Ovary (tissue), 10 donors: ENCODE measurements at places on chromosomes 3 and 15. TPM values are rescaled to one million over a fixed set of nuclear protein-coding genes. Genes with fewer than 3 reads are reported as not detected.

The ARGFX gene
- not detected for total RNA-seq

The MYO5C gene
- total RNA-seq, result 12.0 TPM

The SKOR1 gene
- total RNA-seq, result 0.36 TPM

The ISL2 gene
- not detected for total RNA-seq

The AP3B2 gene
- total RNA-seq, result 5.6 TPM

GRCh38 chr15:67063689-67064606, 1.5 kb upstream of the SMAD3 start:
- no peaks in the 10 kb centered on the region for H3K36me3 ChIP-seq
- no peak overlapping the region for H3K4me3 ChIP-seq
- H3K4me1 ChIP-seq, result peaks cover 18% of the 10 kb centered on the region
- peak; percentile 55 for DNase-seq

- DNase-seq, result no peak
- no peak overlapping the region for H3K4me3 ChIP-seq
- no peaks in the 10 kb centered on the region for H3K36me3 ChIP-seq
- H3K27ac ChIP-seq, result no peak overlapping the region
- H3K4me1 ChIP-seq, result no peaks in the 10 kb centered on the region
These were observed 193.3 kb upstream of the PROK2 start for GRCh38 chr3:71978150-71978721.

DNA sequence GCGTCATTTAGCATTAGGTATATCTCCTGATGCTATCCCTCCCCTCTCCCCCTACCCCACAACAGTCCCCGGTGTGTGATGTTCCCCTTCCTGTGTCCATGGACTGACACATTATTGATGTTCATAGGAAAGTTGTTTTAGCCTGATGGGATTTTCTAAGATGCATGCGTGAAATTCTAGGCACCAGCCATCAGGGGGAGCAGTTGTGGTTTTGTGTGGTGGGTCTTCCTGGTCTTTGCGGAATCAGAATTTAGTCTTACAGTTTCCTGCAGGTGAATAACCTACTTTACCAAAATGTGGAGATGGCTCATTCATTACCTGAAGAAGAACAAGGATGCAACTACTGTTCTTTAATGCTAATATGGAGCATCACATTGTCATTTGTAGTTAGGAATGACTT, 455.0 kb upstream of the THBS1 start:
- H3K4me1 ChIP-seq, result peaks cover 10% of the 10 kb centered on the region
- H3K4me3 ChIP-seq, result no peak overlapping the region
- H3K27me3 ChIP-seq, result no peaks in the 10 kb centered on the region
- no peak for DNase-seq
- H3K36me3 ChIP-seq, result no peaks in the 10 kb centered on the region
- H3K27ac ChIP-seq, result no peak overlapping the region

GRCh38 chr3:131361464-131362421, 19.8 kb upstream of the NUDT16 start:
- DNase-seq, result peak; percentile 77
- H3K36me3 ChIP-seq, result no peaks in the 10 kb centered on the region
- H3K4me3 ChIP-seq, result peak overlapping the region; percentile 47
- H3K27me3 ChIP-seq, result no peaks in the 10 kb centered on the region
- H3K4me1 ChIP-seq, result peaks cover 3% of the 10 kb centered on the region

- no peak for DNase-seq
- H3K27me3 ChIP-seq, result no peaks in the 10 kb centered on the region
- H3K4me1 ChIP-seq, result no peaks in the 10 kb centered on the region
- no peak overlapping the region for H3K27ac ChIP-seq
- H3K4me3 ChIP-seq, result no peak overlapping the region
These were observed 237.1 kb downstream of the EBLN2 start for GRCh38 chr3:73298243-73299183.

GRCh38 chr15:70344666-70345065, 246.9 kb upstream of the TLE3 start:
- no peaks in the 10 kb centered on the region for H3K4me1 ChIP-seq
- H3K27me3 ChIP-seq, result no peaks in the 10 kb centered on the region
- no peak for DNase-seq

GRCh38 chr3:141909408-141909807, 33.0 kb downstream of the ATP1B3 start:
- no peak overlapping the region for H3K4me3 ChIP-seq
- no peak for DNase-seq
- no peak overlapping the region for H3K27ac ChIP-seq
- no peaks in the 10 kb centered on the region for H3K4me1 ChIP-seq

GRCh38 chr3:184241447-184242296, 7.1 kb downstream of the ALG3 start:
- no peak overlapping the region for H3K27ac ChIP-seq
- no peak overlapping the region for H3K4me3 ChIP-seq
- H3K4me1 ChIP-seq, result peaks cover 7% of the 10 kb centered on the region
- H3K27me3 ChIP-seq, result no peaks in the 10 kb centered on the region
- no peaks in the 10 kb centered on the region for H3K36me3 ChIP-seq

DNA sequence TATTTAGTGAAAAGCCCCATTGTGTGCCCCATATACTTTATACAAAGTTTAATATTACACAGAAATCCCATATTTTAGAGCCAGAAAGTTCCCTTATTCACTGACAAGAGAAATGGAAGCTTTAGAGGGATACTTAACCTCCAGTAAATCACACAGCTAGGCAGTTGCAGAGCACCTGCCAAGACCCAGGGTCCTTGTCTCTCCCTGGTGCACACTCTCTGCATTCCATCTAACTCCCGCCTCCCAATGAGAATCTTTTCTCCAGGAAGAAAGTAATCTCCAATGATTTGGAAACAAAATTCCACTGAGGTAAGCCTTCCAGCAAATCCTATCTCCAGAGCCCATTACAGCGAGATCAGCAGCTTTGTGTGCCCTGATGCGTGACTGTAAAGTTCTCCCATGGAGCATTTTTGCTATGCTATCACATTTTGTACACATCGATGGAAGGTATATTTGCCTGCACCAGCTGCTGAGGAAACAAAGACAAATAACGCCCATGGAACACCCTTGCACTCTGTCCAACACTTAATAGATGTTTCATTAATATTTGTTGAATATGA, 41.4 kb downstream of the ULK4 start:
- no peak overlapping the region for H3K4me3 ChIP-seq
- H3K4me1 ChIP-seq, result no peaks in the 10 kb centered on the region
- no peak overlapping the region for H3K27ac ChIP-seq

- H3K4me1 ChIP-seq, result peaks cover 2% of the 10 kb centered on the region
- no peak overlapping the region for H3K27ac ChIP-seq
- H3K4me3 ChIP-seq, result no peak overlapping the region
- no peaks in the 10 kb centered on the region for H3K36me3 ChIP-seq
These were observed 6.6 kb downstream of the ACOX2 start for GRCh38 chr3:58530354-58530865.

DNA sequence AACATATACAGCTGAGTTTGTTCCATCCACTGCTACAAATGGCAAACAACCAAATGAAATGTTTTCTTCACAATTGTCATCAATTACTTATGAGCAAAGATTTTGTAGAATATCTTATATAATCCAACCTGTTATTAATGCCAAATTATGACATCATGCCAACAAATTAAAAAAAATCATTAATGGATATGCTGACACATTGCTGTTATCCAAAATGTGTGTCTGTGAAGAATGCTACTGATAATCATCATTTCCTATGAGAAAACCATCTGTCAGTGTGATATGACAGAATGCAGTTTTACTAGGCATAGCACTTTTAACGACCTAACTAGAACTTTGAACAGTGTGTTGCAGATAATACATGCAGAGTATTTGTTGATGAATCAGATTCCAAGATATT, 556.5 kb upstream of the KCNMB2 start:
- H3K27me3 ChIP-seq, result no peaks in the 10 kb centered on the region
- no peak overlapping the region for H3K4me3 ChIP-seq

DNA sequence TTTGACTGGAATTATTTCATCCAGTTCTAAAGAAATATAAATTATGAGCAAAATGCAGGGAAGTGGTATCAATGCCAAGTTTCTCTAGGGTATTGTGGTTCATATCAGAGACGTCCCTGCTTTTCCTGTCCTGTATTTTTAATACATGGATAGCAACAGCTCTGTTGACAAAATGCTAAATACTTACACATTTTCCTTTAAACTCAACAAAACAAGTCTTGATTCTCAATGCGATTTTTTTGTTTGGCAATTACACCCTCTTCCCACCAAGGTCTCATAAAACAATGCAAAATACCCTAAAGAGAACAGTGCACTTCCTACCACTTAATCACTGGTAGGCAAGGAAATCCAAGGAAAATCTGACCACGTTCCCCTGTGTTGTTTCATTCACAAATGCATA, 120.0 kb downstream of the DUT start:
- no peaks in the 10 kb centered on the region for H3K27me3 ChIP-seq
- H3K27ac ChIP-seq, result no peak overlapping the region
- H3K4me1 ChIP-seq, result peaks cover 2% of the 10 kb centered on the region
- no peak for DNase-seq
- H3K4me3 ChIP-seq, result no peak overlapping the region

DNA sequence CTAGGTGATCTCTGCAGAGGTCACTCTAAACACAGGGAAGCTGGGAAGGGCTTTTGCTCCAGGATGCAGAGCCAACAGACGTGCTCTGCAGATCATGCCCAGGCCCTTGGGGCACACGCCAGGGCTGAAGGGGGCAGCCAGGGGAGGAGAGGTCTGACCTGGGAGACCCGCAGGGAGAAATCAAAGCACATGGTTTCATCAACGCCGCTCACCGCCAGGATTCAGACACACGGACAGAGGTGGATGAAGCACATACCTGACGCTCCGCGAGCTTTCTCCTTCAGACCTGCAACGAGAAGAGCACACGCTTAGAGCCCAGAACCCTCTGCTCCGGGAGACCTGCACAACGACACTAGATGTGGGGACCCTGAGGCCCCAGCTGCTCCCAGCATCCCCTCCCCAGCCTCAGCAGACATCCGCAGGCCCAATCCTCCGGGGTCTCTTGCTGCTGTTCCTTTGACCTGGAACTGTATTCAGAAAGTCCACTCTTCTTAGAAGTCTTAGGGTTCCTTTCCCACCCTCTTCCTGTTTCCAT, 90.7 kb upstream of the IQSEC1 start:
- no peak overlapping the region for H3K4me3 ChIP-seq
- H3K27ac ChIP-seq, result no peak overlapping the region
- H3K27me3 ChIP-seq, result no peaks in the 10 kb centered on the region
- no peak for DNase-seq

DNA sequence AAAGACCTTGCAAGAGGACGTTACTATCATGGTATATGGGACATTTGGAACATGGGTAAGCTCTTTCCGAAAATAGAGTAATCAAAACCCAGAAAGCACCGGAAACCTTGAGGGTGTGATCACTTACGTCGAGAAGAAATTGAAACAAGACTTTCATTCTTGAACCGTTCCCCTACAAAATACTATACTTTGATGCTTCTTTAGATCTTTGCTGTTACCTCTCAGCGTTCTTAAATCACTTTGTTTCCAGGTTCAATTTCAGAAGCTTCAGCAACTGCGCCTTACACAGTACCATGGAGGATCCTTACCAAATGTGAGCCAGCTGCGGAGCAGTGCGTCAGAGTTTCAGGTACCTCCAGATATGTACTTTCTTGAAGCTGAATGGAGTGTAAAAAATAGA, 10.1 kb downstream of the CRTC3 start:
- no peak for DNase-seq
- H3K36me3 ChIP-seq, result no peaks in the 10 kb centered on the region
- no peak overlapping the region for H3K4me3 ChIP-seq
- H3K27me3 ChIP-seq, result no peaks in the 10 kb centered on the region
- peaks cover 4% of the 10 kb centered on the region for H3K4me1 ChIP-seq

GRCh38 chr3:197445896-197446699, 109.7 kb downstream of the BDH1 start:
- no peaks in the 10 kb centered on the region for H3K36me3 ChIP-seq
- H3K27me3 ChIP-seq, result no peaks in the 10 kb centered on the region
- H3K4me1 ChIP-seq, result no peaks in the 10 kb centered on the region
- DNase-seq, result no peak
- no peak overlapping the region for H3K27ac ChIP-seq

DNA sequence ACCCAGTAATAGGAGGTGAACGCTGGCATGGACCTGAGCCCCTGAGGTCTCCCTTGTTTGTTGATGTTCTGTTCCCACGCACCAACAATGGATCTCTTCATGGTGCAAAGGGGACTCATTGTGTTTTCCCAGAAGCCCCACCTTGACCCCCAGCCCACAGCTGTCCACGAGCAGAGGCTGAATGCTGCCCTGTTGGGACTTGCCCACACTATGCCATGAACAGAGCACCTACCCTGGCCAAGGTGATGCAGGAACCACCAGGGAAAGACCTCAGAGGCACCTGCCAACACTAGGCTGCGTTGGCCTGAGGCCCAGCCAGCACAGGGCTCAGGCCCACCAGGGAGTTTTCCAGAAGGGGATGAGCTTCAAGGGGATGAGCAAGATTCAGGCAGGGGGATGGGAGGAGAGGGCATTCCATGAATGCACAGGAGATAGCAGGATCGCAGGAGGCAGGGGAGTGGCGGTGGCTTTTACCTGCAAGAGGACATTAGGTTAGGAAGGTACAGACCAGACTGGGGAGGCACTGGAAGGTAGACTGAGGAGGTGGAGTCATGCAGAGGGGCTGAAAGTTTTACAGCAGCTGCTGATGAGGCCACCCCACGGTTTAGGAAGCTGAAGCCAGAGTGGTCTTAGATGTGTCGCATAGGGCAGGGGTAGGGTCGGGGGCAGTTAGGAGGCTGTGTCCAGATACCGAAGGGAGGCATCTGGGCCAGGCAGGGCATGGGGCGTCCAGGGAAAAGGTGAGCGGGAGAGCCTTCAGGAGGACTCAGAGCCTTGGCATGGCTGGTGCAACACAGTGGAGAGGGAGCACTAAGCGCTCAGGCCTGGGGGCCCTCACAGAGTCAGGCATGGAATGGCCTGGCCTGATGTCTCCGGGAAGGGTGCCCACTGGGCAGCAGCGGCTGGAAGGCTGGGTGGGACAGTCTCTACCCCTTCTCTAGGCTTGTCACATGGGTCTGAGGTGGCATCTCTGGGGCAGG, 4.0 kb upstream of the PHGR1 start:
- no peak overlapping the region for H3K4me3 ChIP-seq
- peaks cover 2% of the 10 kb centered on the region for H3K4me1 ChIP-seq

DNA sequence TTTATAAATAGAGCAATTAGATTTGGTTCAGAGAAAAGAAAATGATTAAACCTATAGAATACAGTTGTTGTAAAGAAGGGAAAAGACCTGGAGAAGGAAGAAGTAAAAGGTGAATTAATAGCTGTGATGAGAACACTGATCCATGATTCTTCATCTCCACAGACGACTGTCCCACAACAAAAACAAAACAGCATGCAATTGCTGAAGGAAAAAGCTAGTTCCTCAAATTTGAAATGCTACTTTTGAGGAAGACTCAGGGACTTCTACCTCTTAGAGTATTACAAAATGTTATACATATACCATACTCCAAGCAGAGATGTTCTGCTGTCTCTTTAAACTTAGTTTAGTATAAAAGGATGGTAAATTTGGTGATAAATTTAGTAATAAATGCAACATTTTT, 21.5 kb downstream of the ALCAM start:
- H3K27ac ChIP-seq, result no peak overlapping the region
- no peak overlapping the region for H3K4me3 ChIP-seq
- H3K36me3 ChIP-seq, result no peaks in the 10 kb centered on the region
- H3K27me3 ChIP-seq, result no peaks in the 10 kb centered on the region
- no peak for DNase-seq

GRCh38 chr3:41532976-41533375, 333.7 kb downstream of the CTNNB1 start:
- H3K27ac ChIP-seq, result no peak overlapping the region
- no peaks in the 10 kb centered on the region for H3K4me1 ChIP-seq
- H3K4me3 ChIP-seq, result no peak overlapping the region
- no peaks in the 10 kb centered on the region for H3K36me3 ChIP-seq
- DNase-seq, result no peak

- no peak for DNase-seq
- H3K36me3 ChIP-seq, result no peaks in the 10 kb centered on the region
- no peak overlapping the region for H3K27ac ChIP-seq
- no peaks in the 10 kb centered on the region for H3K27me3 ChIP-seq
- H3K4me3 ChIP-seq, result no peak overlapping the region
These were observed 55.4 kb upstream of the LARS2 start for GRCh38 chr3:45332901-45333407.
